ENCODE measurements at places on chromosomes 11 and 22.

- no peak for DNase-seq
Observed at GRCh38 chr11:122772945-122773344, 65.4 kb upstream of the CRTAM start.

DNA sequence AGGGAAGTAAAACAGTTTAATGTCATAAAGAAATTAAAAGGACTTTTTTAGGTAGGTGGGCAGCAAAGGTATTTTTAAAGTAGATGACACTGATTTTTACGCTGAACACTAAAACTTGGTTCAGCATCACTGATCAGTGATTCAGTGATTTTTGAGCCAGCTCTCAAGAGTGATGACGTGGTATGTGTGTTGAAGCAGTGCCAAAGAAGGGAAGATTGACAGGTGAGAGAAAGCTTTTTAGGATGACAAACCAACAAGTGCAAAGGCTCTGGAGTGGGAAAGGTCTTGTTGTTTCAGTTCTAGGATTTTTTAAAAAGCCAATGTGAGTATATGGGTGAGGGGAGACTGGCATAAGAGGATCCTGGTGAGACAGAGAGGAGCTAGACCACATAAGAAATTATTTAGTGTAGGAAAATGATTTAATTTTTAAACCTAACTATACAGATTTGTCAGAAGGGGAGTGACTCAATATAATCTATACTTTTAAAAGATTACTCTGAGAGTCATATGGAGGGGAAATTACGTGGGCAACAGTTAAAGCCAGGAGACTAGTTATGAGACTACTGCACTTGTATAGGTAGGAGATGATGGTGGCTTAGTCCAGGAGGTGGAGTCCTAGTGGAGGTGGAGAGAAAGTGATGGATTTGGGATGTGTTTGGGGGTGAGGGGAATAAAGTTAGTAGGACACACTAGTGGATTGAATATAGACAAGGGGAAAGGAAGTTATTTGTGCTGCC lies 17.6 kb upstream of the CALCB start:
- DNase-seq, result no peak

DNA sequence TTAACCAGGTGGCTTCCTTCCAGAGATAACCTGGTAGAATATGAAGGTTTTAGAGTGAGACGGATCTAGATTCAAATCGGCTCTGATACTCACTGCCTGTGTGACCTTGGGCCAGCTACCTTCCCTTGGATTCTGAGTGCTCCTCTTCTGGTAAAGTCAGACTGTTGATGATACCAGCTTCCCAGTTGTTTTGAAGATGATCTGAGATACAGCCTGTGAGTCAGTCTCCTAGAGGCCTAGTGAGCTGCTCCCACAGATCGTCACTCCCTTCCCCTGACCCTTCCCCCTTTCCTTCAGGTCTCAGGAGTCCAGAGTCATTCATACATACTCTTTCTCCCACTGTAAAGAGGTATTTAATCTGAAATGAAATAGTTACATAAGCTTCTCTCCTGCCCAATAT lies 207.8 kb downstream of the GRIK4 start:
- DNase-seq, result no peak

DNA sequence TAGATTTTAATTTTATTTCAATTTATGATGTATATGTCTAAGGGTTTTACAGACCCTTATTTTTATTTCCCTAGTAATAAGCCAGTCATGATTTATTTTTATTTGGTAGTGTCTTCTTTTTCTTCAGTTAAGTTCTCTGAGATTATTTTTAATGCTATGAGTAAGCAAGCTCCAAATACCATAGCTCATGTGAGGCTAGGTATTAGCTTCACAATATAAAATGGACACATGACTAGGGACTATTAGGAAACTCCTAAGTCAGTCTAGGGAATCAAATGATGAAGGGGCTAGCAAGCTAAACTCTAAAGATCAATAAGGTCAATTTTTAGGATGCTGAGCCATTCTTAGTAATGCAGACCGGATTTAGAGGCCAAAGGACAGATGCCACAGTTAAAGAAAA lies 45.9 kb downstream of the CKAP5 start:
- DNase-seq, result no peak

DNA sequence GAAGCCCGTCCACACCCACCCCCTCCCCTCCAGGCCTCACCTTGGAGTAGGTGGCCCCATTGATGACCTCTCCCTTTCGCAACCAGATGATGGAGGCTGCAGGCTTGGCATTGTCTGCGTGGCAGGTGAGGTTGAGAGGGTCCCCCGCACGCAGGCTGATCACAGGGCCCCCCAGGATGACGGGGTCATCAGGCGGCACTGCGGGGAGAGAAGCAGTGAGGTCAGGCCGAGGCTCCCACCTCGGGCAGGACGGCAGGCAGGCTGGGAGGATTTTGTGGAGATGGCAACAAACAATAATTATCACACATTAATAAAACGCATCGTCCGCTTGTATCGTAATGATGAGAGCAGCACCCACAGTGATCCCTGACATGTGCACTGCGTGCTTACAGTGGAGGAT lies 117.8 kb downstream of the ST3GAL4 start:
- DNase-seq, result no peak

- DNase-seq, result no peak
Observed at GRCh38 chr11:15500643-15501042, 385.9 kb downstream of the INSC start.

DNA sequence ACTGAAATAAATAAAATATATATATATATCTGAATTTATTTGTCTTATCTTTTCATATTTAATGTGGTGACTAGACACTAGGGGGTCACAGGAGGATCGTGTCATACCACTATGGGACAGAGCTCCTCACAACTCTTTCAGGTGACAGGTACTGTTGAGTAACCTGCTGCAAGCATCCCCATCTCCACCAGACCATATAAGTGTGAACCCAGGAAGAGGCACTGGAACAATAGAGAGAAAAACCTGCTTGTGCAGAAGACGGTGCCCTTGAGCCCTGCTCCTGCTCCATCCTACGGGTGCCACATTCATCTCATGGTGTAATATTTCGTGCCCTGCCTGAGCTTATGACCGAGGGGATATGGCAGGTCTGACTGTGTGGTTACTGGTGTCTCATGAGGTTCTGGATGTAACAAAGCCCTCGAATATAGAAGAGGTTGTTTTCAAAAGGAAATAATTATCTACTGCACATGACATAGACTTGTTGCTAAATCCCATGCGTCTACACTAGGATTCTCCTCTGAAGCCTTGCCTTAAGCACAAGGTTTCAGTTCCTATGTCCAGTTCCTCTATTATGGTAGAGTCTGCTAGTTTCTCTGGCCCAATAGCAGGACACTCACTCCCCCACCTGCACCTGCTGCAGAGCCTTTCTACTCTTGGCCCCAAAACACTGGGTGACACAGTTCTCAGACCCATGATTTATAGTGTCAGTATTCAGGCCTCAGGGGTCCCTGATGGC lies 70.4 kb downstream of the GGTLC2 start:
- DNase-seq, result no peak

GRCh38 chr11:121451178-121451985 lies 732 bp upstream of the SORL1 start:
- no peak for DNase-seq

DNA sequence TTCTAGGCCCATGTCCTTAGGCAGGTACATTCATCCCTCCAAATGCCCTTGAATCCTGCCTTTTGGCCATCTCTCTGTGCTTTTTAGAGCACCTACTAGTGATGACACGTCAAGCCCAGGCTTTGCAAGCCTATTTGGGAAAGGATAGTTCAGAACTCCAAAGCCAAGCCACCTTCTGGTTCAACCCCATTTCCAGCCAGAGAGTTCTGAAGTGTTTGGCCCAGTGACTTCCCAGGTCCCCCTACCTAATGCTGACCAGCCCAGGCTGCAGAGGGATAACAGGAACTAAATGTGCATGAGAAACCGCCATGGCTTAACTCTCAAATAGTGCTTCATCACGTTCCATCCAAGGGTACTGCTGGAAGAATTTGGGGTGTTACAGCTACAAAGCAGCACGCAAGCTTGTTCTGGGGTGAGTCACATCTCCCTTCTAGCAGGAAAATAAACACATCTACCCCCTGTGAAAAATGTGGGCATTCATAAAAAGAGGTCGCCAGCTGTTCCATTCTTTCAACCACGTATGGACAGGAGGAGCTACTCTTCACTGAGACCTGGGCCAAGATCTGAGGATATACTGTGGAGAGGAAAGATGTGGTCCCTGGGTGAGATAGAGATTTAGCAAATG lies 2.0 kb upstream of the FXYD6 start:
- no peak for DNase-seq

GRCh38 chr11:122721201-122721963 lies 65.9 kb downstream of the UBASH3B start:
- no peak for DNase-seq

- DNase-seq, result no peak
Observed at GRCh38 chr11:112237451-112237850, 11.2 kb downstream of the PTS start.

DNA sequence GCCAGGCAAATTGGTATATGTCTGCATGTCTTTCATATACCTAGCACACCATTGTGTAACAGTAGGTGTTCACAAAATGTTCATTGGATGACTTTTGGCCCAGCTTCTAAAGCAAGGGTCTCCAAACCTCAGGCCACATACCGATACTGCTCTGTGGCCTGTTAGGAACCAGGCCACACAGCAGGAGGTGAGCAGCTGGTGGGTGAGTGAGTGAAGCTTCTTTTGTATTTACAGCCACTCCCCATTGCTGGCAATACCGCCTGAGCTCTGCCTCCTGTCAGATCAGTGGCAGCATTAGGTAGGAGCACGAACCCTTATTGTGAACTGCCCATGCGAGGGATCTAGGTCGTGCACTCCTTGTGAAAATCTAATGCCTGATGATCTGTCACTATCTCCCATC lies 836.6 kb downstream of the NTM start:
- no peak for DNase-seq

GRCh38 chr11:27328614-27329013 lies 34.4 kb downstream of the CCDC34 start:
- no peak for DNase-seq

DNA sequence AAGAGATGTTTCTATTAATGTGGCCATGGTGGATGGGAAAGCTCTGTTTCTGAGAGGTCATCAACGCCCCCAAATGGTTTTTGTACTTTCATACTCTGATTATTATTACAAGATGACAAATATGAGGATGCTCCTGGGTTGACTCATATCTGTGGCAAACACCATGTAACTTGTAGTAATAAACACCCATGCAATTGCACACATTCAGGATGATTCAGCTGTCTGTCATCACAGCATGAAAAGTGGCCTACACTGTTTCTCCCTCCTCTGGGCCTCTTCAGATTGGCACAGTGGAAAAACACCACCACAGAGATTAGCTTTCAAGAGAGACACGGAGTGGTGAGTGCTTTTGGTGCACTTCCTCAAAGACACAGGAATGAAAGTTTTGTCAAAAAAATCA lies 85.4 kb downstream of the MTNR1B start:
- no peak for DNase-seq

DNA sequence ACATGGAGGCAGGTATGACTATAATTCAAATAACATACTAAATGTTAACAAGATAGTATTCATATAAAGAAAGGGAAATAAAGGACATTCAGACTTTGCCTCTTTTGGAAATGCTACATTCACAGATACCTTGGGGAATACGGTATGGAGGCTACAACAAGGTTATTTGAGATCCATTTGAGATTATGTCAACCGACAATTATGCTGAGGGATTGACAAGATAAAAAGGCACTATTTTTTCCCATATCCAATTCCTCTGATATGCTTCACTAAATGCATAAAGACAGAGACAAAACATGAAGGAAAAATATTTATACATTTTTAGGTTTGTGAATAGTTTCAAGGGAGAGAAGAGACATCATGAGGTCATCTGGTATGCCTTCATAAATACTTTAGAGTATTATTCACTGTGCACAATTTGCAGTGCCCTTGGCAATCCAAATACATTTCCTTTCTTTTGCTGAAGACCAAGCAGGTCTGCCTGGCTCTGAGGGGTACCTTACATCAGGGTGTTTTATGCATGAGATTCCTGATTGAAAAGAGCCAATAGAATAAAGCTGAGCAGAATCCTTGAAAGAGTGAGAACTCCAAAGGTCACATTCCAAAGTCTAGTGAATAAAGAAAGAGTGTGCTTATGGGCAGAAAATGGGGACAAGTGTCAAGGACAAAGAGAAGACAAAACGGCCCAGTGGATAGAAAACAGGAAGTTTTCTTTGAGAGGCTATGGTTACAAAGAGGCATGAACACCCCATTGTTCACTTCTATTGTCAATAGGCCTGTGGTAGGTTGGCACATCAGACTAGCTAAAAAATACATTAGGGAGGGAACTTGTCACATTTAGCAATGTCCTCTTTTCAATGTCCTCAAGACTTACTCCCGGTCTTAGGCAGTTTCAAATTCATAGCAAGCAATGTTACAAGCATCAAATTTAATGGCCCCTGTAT lies 455.8 kb downstream of the LRRC4C start:
- no peak for DNase-seq

GRCh38 chr11:34327804-34328631 lies 29.8 kb downstream of the ABTB2 start:
- no peak for DNase-seq

- no peak for DNase-seq
Observed at GRCh38 chr11:36803084-36803483, 205.0 kb upstream of the RAG2 start.

GRCh38 chr11:2419638-2420501 lies 19.3 kb downstream of the TSSC4 start:
- peak; percentile 66 for DNase-seq

GRCh38 chr11:69368119-69368880 lies 74.3 kb downstream of the MYEOV start:
- no peak for DNase-seq

GRCh38 chr11:61333550-61334433 lies 764 bp downstream of the TKFC start:
- DNase-seq, result peak; percentile 22

GRCh38 chr22:39153220-39153717 lies 789 bp upstream of the CBX7 start:
- no peak for DNase-seq

DNA sequence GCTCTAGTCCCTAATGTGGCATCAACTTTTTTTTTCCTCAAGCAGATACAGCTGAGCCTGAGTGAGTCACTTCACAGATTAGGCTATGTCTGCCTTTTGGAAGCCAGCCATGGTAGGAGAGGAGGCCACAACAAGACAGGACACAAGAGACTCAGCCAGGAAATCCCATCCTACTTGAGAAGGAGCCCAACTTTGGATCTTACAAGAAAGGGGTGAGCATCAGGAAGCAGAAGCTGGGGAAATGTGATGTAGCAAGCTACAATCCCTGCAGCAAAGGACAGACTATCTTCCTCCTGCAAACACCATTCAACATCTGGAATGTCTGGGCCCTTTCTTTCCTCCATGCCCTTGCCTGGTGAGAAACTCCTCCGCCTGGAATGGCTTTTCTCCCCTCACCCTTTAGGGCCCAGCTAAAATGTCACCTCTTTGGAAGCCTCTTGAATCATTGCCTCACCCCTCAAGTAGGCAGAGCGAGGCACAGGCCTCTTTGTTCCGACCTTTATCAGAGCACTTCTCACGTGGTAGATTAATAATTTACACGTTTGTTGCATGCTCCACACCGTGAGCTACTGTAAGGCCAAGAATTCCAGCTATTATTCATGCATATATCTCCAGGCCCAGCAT lies 156.4 kb upstream of the PITPNB start:
- no peak for DNase-seq

- DNase-seq, result no peak
Observed at GRCh38 chr11:78392854-78393253, 24.8 kb downstream of the GAB2 start.

GRCh38 chr11:120486138-120486537 lies 25.4 kb upstream of the GRIK4 start:
- DNase-seq, result no peak

- no peak for DNase-seq
Observed at GRCh38 chr11:126694065-126694625, 306.4 kb downstream of the KIRREL3 start.

All from MM.1S (cell line).